ENCODE measurements at places on chromosomes 12 and 14.

- H3K36me3 ChIP-seq: no peaks in the 10 kb centered on the region
- H3K27ac ChIP-seq: no peak overlapping the region
- no peak overlapping the region for H3K4me3 ChIP-seq
- no peak for DNase-seq
- no peaks in the 10 kb centered on the region for H3K4me1 ChIP-seq
- H3K27me3 ChIP-seq: no peaks in the 10 kb centered on the region
Measured at GRCh38 chr12:44431647-44432343, 444.3 kb downstream of the NELL2 start.

- H3K27ac ChIP-seq: no peak overlapping the region
- no peaks in the 10 kb centered on the region for H3K4me1 ChIP-seq
- no peaks in the 10 kb centered on the region for H3K36me3 ChIP-seq
- no peak for DNase-seq
- H3K27me3 ChIP-seq: no peaks in the 10 kb centered on the region
- H3K4me3 ChIP-seq: no peak overlapping the region
Measured at GRCh38 chr14:36163451-36163850, 13.1 kb downstream of the PTCSC3 start.

DNA sequence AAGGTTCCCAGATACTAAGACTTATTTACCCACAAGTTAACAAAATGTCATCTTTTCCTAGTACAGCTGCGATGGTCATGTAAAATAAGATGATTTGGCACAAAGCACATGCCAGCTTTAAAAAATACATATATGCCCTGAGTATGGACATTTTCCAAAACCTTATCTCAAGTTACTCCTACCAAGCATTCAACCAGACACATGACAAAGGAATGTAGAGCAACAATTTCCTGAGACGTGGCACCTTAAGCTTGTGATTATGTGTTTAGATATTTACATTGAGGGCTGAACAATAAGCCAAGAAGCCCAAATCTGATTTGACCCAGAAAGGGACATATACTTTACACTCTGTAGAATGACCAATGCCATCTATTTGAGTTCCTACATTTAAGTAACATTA is 24.5 kb upstream of the OVCH1 start:
- peak; percentile 51 for DNase-seq
- H3K27me3 ChIP-seq: no peaks in the 10 kb centered on the region
- H3K4me3 ChIP-seq: no peak overlapping the region
- H3K4me1 ChIP-seq: no peaks in the 10 kb centered on the region

DNA sequence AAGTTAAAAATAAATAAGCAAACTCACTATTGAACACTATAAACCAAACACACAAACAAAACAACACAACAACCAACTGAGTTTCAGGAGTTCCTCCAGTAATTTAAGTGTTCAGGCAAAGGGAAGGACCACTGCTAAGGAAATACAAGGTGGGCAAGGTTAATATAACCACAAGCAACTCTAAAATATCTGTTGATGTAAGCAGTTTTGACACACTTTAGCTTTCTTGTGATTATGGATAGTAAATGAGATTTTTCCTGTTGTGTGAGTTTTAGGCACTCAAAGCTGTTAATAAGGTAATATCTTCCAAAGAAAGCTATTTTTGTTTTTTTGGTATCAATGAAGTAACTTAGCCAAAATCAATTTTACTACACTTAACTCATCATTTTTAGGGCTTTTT is 839.1 kb upstream of the FOXG1 start:
- H3K4me3 ChIP-seq: no peak overlapping the region
- H3K36me3 ChIP-seq: no peaks in the 10 kb centered on the region
- H3K27me3 ChIP-seq: no peaks in the 10 kb centered on the region

- DNase-seq: no peak
- H3K27me3 ChIP-seq: no peaks in the 10 kb centered on the region
- no peak overlapping the region for H3K4me3 ChIP-seq
- H3K36me3 ChIP-seq: no peaks in the 10 kb centered on the region
- no peak overlapping the region for H3K27ac ChIP-seq
Measured at GRCh38 chr12:11749943-11750690, 100.6 kb downstream of the ETV6 start.

GRCh38 chr12:40253936-40254335 is 29.1 kb downstream of the LRRK2 start:
- no peaks in the 10 kb centered on the region for H3K27me3 ChIP-seq
- no peak overlapping the region for H3K27ac ChIP-seq
- DNase-seq: no peak
- H3K4me1 ChIP-seq: no peaks in the 10 kb centered on the region

All from endothelial cell of umbilical vein (primary cell).